ENCODE measurements at places on chromosomes 2 and 18.

DNA sequence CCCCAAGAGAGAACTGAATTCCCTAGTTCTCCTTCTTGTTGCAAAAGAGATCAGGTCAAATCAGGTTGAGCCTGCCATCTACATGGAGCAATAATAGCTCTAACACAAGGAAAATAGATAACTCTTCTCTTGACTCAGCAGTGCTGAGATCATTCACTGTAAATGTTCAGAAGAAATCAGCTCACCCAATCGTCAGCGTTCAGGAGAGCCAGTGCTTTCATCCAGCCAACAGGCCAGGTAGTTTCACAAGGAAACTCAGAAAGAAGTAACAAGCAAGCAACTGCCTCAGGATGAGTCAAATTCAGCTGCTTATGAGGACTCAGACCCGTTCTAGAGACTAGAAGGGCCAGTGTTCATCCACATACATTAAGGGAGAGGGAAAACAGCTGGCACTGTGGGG lies 5.9 kb downstream of the LMAN2L start:
- DNase-seq, result no peak

GRCh38 chr2:203891474-203891873 lies 23.9 kb downstream of the CTLA4 start:
- DNase-seq, result no peak

DNA sequence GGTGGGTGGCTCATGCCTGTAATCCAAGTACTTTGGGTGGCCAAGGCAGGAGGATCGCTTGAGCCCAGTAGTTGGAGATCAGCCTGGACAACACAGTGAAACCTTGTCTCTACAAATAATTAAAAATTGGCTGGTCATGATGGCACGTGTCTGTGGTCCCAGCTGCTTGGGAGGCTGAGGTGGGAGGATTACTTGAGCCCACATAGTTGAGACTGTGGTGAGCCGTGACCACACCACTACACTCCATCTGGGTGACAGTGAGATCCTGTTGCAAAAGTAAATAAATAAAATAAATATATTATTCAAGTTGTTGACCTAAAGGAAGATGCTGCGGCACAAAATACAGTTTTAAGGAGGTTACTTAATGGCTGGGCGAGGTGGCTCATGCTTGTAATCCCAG lies 72.7 kb downstream of the LAMA3 start:
- DNase-seq, result no peak

- DNase-seq, result no peak
Observed at GRCh38 chr2:98847853-98848252, 88.2 kb downstream of the CRACDL start.

DNA sequence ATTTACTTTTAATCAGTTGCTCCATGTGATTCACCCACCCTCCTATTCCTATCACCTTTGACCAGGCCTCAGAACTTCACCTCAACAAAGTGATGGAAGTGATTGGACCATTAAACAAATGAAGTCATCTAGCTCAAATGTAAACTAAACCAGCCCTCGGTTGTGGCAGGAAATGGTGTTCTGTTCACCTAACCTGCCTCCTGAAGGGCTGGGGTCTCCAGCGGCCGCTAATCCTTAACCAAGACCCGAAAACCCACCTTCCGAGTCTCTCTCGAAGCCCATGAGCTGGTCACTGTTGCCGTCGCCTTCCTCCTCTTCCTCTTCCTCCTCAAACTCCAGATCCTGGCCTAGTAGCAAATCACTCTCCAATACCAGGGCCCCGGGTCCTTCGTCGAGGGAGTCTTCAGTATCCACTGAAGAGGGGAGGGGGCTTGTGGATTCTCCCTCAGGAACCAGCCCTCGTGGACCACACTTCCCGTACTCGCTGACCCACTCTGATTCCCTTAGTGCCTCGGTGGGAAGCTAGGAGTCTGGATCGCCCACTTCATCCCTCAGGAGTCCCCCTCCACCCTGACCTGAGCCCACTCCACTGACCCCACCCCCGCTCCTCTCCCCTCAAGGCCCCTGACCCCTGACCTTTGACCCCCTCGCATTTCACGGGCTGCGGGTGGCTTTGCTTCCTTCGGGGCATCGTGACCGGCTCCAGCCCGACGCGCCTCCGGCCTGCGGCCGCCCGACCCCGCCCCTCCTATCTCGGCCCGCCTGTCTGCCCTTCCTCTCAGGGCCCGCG lies 503 bp downstream of the ZNF513 start:
- no peak for DNase-seq

GRCh38 chr2:201127570-201127969 lies 11.6 kb downstream of the CFLAR start:
- no peak for DNase-seq

- DNase-seq, result no peak
Observed at GRCh38 chr18:2083691-2084090, 487.6 kb downstream of the METTL4 start.

DNA sequence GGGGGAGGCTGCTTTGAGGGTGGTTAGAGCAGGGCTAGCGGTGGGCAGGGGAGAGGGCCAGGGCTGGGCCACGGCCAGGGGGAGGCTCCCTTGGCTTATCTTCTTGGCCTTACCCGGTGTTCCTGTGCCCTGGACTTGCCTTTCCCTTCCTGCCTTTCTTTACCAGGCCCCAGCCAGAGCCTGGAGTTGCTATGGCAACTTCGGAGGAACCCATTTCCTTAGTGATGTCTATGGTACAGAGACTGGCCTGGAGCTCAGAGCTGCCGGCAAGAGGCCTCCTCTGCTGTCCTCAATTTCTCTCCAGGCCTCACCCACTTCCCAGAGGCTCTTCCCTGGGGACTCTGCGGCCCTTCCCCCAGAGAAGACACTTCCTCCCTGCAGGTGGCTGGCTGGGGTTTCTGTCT lies 11.5 kb downstream of the SPEG start:
- DNase-seq, result no peak

- no peak for DNase-seq
Observed at GRCh38 chr2:5803547-5803946, 111.4 kb downstream of the SOX11 start.

DNA sequence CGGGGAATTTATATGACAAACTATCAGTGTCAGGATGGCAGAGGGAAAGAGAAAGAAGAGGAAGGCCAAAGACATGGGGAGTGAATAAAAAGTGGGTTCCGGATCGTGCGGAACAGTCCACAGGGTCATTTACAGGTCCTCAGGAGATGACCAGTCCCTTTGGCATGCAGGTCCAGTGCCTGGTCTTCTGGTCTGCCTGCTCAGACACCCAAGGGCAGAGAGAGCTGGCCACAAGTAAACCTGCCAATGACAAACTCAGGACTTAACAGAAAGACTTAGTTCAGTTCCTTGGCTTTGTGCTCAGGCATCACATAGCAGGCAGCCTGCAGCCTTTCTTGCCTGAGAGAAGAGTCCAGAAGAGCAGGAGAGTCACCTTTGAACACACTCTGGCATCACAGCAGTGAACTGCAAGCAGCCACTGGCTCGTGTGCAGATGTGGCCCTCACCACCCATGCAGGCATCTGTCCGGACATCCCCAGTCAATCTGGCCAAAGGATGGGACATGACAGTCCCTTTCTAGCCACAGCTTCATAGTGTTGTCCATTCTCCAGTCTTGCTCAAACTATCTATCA lies 14.0 kb downstream of the TMEM127 start:
- DNase-seq, result no peak

GRCh38 chr18:5747678-5748077 lies 147.6 kb downstream of the TMEM200C start:
- no peak for DNase-seq

- DNase-seq, result no peak
Observed at GRCh38 chr2:232207174-232207573, 171.4 kb upstream of the ALPP start.

DNA sequence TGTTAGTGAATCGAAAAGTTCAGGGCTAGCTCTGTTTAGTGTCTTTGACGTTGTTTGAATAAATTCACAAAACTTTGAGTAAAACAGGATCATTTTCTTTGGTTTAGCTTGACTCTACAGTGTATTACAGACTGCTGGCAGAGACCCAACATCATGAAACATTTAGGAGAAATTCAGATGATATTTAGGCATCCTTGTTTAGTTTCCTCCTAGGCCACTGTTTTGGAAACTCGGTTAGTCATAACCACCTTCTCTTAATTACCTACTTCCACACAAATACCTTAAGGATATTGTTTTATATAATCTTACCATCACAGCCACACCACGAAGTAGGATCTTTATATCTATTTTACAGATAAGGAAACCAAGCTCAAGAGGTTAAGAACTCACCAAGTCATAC lies 7.8 kb downstream of the LIMS1 start:
- no peak for DNase-seq

- no peak for DNase-seq
Observed at GRCh38 chr2:42053482-42053790, 5.6 kb downstream of the PKDCC start.

Data from LoVo (cell line).